AML-193 (cell line): ENCODE measurements at places on chromosomes 1 and 21.

DNA sequence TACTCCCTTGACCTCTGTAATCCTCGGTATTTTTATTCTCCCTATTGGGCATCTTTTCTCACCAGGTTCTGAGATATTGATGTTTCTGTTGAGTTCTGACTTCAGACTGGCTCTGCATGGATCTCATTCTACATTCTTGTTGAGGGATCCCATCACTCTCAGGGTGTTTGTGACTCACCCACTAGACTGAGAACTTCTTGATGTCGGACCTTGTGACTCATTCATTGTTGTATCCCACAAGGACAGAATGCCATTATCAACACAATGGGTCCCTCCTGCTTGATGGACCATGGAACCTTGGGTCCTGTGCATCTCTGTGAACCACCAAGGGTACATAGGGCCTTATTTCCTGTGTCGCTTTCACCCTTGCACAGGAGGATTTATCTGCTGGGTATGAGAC is 174.1 kb downstream of the PBX1 start:
- no peak for DNase-seq

- DNase-seq, result no peak
These were observed 4.3 kb upstream of the S100A9 start for GRCh38 chr1:153353226-153353947.

GRCh38 chr1:212922016-212922415 is 28.3 kb upstream of the VASH2 start:
- DNase-seq, result no peak

DNA sequence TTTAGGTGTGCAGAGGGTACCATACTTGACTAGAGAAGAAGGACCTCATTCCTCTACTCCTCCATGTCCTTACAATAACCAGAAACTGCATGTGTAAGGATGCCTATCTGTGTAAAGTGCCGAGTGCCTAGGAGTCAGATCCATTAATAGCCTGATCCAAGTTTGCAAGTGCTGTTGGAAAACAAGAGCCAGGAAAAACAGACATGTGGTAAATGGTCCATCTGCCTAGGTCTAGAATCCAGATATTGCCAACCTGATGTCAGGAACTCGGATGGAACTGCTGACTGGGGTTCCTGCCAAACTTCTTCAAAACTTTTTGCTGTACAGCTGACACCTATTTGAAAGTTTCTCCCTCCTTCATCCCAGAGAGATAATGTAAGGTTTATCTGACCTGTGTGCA is 239.4 kb upstream of the CAMK1G start:
- DNase-seq, result no peak

GRCh38 chr1:24967962-24968361 is 37.9 kb upstream of the RUNX3 start:
- no peak for DNase-seq

DNA sequence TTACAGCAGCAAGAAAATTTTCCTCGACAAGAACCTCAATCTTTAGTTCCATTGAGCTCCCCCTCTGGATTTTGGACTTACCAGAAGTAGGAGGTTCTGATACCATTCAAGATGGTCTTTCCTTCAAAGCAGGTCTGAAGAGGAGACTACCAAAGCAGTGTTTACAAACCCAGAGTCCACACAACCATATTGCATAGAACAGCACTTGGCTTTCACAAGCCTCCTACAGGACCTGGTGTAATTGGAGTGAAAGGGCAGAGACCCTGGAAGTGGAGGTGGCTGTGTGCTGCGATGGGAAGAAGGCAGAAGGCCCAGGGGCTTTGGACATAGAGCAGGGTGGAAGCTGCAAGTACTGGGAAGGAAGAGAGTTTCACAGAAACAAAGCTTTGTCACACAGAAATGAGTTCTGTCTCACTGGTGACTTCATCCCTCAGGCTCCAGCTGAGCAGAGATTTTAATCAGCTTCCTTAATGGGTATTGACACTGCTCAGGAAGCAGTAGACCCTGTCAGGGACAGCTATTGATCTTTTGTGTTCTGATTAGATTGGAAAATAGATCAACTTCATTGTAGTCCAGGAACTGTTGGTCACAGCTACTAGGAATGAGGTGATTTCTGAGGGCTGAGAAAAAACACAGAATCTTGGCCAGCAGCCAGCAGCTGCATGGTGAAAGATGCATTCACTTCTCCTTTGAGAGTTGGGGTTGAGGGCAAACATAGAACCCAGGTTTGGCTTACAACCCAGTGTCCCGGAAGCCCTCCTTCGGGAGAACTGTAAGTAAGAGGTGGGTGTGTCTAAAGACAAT is 124.0 kb downstream of the SYT2 start:
- DNase-seq, result peak; percentile 3

GRCh38 chr1:238384381-238384780 is 493.7 kb upstream of the ZP4 start:
- no peak for DNase-seq

- no peak for DNase-seq
These were observed 89.3 kb downstream of the ROR1 start for GRCh38 chr1:63863145-63863544.

DNA sequence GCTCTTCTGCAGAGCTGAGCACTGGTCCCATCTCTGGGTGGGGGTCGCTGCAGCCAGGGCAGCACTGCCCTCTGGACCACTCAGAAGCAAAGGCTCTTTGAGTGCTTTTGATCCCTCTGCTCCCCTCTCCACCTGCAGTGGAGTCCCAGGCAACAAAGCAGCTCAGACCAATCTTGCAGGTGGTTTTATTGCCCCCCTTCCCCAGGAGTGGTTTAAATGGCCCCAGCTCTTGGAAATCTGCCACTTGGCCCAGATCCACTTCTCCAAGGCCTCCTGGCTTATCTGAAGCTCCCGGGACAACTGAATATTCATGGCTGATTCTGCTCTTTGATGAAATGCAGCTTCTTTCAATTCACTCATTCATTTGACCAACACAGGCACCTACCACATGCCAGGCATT is 2.7 kb downstream of the STUM start:
- no peak for DNase-seq

GRCh38 chr1:147084273-147085096 is 87.8 kb downstream of the PRKAB2 start:
- DNase-seq, result no peak

GRCh38 chr1:215393476-215393875 is 173.6 kb upstream of the KCTD3 start:
- no peak for DNase-seq

GRCh38 chr21:35479529-35479928 is 430.4 kb upstream of the RUNX1 start:
- DNase-seq, result no peak

DNA sequence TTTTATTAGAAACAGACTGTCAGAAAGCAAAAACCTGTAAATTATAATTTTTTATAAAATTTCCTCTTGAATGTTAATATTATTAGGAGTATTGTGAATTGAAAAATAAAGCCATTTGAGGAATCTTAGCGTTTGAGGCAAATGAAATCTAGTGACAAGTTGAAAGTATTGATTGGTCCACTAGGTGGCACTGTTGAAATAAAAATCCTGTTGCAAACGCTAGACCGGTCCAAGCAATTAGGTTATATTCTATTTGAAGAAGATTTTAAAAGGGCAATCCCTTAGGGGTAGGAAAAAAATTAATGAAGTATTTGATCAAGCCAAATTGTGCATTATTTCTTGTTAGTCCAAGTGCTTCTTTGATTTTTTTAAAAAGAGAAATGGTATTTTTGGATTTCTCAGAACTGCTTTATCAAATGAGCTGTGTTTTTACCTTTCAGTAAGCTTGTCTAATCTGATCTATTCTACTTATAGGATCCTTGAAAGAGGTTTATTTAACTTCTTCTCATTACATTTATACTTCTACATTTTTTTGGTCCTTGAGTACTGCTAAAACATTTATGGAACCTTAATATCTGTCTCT is 57.7 kb downstream of the ATG4C start:
- peak; percentile 56 for DNase-seq

- DNase-seq, result no peak
These were observed 203.3 kb downstream of the PTPRU start for GRCh38 chr1:29439615-29440014.

DNA sequence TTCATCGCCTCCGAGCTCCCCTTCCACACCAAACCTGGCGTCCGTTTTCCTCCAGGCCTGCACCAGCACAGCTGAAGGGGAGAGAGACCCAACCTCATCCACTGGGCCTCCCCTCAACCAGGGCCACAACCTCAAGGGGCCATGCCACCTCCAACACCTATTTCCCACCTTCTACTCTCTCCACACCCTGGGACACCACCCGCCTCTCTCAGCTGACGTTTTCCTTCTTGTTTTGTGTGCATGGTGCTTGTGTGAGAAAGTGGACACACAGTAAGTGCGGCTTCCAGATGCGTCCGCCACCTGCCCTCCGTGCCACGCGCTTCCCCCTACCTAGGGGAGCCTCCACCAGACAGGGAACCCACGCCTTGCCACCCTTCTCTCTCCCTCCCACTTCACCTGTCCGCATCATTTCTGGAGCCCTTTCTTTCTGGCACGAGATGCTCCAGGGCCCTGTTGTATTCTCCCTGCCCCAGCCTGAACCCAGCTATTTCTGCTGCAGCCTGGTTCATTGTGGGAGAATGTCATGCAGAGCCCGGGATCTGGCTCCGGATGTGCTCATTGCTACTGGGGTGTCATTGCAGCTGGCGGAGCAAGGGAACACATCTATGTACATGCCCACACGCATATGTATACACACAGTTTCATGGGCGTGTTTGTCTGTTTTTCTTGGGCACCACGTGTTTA is 1.3 kb upstream of the GNB1 start:
- no peak for DNase-seq

- no peak for DNase-seq
These were observed 1.3 kb downstream of the TMEM35B start for GRCh38 chr1:34983700-34984355.

- DNase-seq, result no peak
These were observed 6.6 kb downstream of the NID1 start for GRCh38 chr1:236058141-236058934.

DNA sequence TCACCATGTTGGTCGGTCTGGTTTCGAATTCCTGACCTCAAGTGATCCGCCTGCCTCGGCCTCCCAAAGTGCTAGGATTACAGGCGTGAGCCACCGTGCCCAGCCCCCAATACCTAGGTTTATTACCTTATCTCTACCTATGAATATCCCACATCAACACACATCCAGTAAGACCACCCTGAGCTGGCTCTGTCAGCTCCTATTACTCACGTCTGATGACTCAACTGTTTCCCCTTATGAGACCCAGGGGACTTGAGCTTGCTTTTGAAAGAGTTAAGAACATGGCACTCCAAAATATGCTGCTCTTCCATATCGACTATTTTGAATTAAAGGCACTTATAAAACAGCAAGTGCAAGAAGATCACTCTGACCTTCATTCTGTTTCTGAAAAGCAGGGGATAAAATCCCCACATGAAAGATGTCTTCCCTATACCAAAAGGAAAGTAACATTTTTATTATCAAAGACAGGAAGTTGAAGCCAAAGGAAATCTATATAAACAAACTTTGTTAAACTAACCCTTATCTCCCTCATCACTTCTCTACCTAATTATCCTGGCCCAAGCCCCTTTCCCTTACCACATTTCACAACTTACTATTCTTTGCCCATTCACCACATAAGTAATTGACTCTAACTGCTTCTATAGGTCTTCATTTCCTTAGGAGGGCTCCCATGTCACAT is 41.3 kb upstream of the OSBPL9 start:
- no peak for DNase-seq

GRCh38 chr1:25990702-25991395 is 7.0 kb downstream of the PAFAH2 start:
- peak; percentile 48 for DNase-seq

GRCh38 chr21:28615276-28615675 is 377.4 kb downstream of the LTN1 start:
- no peak for DNase-seq

DNA sequence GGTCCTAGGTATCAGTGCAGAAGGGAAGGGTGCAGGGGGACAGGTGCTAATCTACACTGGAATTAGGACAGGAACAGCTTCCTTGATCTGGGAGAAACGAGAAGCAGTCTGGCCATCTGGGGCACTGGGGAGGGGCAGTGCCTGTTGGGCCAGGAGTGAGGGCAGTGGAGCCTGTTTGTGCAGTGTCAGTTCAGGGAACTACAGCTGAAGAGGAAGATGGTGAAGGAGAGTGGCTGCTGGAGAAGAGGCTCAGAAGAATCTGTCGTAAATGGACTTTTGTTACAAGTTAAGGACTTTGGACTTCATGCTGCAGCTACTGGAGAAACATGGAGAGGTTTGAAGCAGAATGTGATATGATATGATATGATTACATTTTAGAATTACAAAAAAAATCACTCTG is 3.2 kb upstream of the TNFSF4 start:
- no peak for DNase-seq

- no peak for DNase-seq
These were observed 1.1 kb downstream of the LUZP1 start for GRCh38 chr1:23167353-23168078.

GRCh38 chr1:185699874-185700273 is 34.3 kb upstream of the HMCN1 start:
- no peak for DNase-seq

- no peak for DNase-seq
These were observed 35.4 kb upstream of the FAM89A start for GRCh38 chr1:231075497-231075896.

DNA sequence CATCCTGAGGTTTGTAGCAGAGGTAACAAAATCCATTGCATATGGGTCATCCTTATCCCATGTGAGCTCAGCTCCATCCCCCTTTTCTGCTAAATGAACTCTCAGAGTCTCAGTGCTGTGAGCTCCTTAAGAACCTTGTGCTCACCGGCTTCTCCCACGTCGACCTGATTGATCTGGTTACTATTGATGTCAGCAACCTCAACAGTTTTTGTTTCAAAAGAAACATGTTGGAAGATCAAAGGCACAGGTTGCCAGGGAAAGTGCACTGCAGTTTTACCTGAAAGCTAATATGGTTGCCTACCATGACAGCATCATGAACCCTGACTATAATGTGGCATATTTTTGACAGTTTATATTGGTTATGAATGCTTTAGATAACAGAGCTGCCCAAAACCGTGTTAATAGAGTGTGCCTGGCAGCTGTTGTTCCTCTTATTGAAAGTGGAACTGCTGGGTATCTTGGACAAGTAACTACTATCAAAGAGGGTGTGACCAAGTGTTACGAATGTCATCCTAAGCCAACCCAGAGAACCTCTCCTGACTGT is 131.4 kb downstream of the HS2ST1 start:
- DNase-seq, result no peak

- no peak for DNase-seq
These were observed 45.7 kb upstream of the POU3F1 start for GRCh38 chr1:38092256-38092655.

DNA sequence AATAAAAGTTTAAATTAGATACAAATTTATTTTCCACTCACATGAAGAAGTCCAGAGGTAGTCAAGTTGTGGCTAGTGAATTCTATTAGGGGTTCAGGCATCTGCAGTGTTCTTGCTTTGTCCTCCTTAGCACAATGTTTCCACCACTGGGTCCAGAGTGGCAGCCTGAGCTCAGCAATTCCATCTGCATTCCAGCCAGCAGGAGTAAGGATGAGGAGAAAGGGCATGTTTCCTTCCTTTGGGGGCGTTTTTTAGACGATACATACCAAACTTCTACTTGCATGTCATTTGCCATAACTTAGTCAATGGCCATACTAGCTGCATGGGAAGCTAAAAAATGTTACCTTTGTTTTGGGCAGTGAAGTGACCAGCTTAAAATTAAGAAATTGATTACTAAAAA is 98.5 kb upstream of the VANGL1 start:
- no peak for DNase-seq
